RPMI7951 (cell line): ENCODE measurements at places on chromosomes 5 and 9. TPM values are rescaled to one million over a fixed set of nuclear protein-coding genes. Genes with fewer than 3 reads are reported as not detected.

DNA sequence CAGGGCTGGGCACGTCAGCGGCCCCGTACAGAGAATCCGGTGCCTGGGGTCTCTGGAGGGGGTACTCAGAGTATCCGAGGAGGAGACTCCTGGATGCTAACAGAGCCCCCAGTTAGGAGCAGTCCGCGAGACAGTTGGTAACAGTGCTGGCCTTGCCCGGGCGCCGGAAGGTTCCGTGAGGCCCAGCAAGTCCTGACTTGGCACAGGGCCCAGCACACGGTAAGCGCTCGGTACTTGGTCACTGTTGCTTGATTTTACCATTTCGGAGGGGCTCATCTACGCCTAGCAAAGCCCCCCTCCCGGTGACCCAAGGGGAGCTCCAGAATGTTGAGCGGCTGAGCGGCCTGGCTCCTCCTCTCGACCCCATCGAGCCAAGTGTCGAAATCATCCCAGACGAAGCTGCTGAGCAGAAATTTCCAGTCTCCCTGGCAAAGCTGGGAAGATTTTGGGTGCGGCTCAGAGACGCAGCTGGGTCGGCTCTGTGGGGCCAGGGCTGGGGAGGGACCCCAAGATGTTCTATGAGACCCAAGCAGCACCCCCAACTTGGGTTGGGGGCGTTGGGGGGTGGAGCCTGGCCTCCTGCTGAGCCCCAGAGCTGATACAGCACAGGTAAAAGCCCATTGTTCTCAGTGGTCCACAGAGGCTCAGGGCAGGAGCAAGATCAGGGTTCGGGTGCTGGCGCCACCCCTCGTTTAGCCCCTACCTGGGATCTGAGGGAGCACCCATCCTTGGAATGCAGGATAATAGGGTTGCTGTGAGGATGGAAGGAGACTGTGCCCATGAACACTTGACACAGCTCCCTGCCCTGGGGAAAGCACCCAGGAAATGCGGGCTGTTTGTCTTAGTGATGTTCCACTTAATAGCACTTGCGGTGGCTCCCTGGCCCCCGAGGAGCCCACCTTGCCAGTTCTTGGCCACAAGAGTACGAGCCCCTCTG, 137.2 kb downstream of the C9orf50 start:
- peak; percentile 67 for DNase-seq

DNA sequence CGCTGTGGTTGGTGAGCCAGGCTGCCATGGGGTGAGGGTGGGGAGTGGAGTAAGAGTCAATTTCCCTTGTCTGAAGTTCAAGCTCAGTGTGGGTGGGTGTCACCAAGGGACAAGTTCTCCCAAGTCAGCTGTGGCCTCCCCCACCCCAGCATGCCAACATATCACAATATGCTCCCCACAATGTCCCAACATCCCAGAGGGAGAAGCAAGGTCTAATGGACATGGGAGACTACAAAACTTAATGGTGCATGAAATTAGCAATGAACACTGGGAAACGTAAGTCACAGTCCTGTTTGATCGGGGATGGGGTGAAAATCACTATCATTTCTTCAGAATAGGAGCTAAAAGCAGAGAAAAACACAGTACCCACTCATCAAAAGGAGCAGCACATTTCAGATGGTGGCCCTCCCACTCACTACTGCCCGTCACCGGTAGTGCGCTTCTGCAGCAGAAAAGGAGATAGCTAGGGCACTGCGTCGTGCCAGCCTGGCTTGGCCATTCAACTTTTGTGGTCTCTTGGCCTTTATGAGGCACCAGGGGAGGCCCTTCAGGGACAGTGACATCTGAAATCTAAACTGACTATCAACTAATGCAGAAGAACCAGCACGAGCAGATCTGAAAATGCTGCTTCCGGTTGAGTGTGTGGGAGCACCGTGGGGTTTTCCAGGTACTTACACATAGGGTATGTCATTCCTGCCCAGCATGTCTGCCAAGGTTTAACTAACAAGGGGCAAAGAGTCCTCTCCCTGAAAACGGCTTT, 20.5 kb upstream of the NDFIP1 start:
- no peak for DNase-seq

GRCh38 chr9:132943651-132944293, 644 bp downstream of the TSC1 start:
- no peak for DNase-seq

DNA sequence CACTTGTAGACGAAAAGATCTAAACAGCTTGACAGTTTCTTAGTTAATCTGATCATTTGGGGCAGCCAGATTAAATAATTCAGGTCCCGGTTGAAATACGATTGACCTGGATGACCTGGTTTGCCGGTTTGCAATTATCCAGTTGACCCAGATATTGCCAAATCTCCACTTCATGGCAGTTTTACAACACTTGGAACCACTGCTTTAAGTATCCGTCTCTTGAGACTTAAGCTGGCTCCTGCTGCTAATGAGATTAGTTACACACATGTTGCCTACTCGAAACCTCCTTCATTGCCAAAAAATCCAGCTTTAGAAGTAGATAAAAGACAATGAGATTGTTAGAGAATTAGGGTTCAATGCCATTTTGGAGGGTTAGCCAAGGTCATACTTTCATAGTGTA, 136.2 kb upstream of the HAPLN1 start:
- DNase-seq: no peak

- DNase-seq: peak; percentile 66
These were observed 91.8 kb upstream of the DMRT1 start for GRCh38 chr9:749716-750115.

DNA sequence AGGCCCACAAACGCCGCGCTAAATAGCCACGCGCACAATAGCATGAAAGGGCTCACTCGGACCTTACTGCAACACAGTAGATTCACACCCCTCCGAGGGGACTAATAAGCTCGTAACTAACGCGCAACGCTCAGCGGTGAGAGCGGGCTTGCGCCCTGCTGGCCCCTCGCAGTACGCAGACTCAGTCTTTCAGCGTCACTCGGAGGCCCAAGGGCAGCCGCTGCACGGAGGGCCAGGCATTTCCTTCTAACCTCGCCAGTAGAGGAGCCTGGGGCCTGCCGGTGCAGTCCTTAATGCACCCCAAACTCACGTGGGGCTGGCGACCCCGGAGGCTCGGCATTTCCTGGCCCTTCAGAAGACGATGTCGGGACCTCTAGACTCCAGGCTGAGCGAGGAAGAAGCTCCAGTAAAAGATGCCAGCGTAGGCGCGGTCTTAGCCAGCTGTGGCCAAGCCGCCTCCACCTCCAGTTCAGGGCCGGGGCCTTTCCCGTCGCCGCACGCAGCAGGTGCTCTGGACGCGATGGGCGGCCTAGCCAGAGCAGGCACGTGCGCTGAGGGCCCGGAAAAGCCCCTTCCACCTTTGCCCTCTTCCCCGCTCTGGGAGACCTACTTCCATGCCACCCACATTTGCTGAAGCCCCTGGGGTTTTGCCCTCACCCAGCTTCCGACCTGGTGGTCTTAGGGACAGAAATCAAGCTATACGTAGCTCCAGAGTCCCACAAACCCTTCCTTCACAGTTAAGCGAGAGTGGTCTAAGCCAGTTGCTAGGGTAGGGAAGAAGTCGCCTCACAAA, 38.3 kb upstream of the TIFAB start:
- no peak for DNase-seq

DNA sequence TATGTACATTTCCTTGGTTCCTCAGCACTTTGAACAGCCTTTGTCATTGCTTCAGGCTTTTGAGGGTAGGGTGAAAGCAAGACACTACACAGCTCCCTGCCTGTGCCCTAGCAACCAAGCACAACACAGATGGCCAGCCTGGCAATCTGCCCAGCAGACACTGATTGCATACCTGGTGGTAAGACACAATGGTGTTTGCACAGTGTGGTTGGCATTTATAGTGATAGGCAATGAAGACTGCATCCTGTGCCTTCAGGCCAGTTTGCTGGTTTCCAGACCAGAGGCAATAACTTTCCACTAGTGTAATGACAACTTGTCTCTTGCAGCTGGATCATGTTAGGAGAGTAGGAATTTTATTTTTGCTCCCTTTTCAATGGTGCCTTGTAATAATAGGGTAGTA, 144.5 kb upstream of the TNC start:
- DNase-seq: peak; percentile 100

- peak; percentile 40 for DNase-seq
These were observed 24.9 kb downstream of the MELK start for GRCh38 chr9:36597412-36598178.

GRCh38 chr5:167513381-167513780, 778.1 kb upstream of the WWC1 start:
- no peak for DNase-seq

DNA sequence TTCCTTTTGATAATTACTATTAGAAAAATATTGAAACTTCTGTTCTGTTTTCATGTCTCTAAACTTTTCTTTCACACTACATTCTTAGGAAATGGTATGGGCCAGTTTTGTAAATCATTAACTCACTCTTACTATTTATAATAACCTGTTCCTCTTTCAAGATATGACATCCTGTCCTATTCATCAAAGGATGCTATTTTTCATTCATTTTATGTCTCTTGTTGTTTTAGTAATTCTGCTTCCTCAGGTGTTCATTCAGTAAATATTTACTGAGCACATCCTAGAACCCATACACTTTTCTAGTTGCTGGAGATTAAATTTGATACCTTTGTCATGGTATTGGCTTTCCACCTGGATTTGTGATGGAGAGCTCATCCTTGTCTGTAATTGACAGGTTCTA, 58.0 kb downstream of the GDA start:
- DNase-seq: no peak

- peak; percentile 1 for DNase-seq
These were observed 29.5 kb downstream of the CCNH start for GRCh38 chr5:87383216-87383615.

GRCh38 chr5:89293810-89294209, 410.8 kb upstream of the MEF2C start:
- peak; percentile 16 for DNase-seq

- DNase-seq: peak; percentile 24
These were observed 31.8 kb upstream of the FOXB2 start for GRCh38 chr9:76987594-76988200.

GRCh38 chr5:126096442-126097006, 326.7 kb upstream of the GRAMD2B start:
- DNase-seq: no peak

DNA sequence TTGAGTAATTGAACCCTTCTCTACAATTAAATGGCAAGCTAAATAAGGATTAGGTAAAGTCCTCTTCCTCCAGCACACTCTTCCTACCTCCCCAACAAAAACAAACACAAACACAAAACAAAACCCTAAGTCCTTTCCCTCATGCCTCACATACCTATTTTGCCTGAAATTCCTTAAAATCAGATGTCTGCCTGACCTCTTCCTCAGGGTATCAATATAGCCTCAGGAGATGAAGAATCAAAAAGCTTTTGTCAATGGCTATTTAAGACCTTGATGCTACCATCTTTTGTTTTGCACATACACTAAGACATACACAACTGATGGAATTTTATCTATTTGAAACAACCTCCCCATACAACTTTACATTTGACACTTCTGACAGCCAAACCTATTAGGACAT, 75.1 kb downstream of the TUSC1 start:
- DNase-seq: no peak

- no peak for DNase-seq
These were observed 50.1 kb upstream of the ZNF608 start for GRCh38 chr5:124796495-124796894.

- DNase-seq: no peak
These were observed 65.5 kb upstream of the SAP30L start for GRCh38 chr5:154380263-154380662.

- DNase-seq: peak; percentile 83
These were observed 552.0 kb upstream of the KLF4 start for GRCh38 chr9:108041551-108041950.

DNA sequence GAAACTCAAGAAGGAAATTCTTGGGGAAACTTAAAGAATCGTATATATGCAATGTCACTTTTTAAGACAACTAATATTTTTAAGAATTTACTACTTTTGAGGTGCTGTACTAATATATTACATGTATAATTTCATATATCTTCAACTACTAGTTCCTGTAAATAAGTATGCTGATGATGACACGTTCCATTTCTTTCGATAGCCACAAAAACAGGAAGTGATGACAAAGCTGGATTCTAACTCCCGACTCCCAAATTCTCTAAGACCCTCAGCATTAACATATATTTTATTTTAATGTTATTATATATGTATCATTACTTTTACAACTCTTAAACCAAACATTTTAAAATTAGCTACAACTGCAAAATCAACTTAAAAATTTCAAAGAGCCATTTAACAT, 74.8 kb downstream of the STK32A start:
- DNase-seq: no peak

- DNase-seq: peak; percentile 92
These were observed 20.3 kb downstream of the WHRN start for GRCh38 chr9:114484854-114485443.

DNA sequence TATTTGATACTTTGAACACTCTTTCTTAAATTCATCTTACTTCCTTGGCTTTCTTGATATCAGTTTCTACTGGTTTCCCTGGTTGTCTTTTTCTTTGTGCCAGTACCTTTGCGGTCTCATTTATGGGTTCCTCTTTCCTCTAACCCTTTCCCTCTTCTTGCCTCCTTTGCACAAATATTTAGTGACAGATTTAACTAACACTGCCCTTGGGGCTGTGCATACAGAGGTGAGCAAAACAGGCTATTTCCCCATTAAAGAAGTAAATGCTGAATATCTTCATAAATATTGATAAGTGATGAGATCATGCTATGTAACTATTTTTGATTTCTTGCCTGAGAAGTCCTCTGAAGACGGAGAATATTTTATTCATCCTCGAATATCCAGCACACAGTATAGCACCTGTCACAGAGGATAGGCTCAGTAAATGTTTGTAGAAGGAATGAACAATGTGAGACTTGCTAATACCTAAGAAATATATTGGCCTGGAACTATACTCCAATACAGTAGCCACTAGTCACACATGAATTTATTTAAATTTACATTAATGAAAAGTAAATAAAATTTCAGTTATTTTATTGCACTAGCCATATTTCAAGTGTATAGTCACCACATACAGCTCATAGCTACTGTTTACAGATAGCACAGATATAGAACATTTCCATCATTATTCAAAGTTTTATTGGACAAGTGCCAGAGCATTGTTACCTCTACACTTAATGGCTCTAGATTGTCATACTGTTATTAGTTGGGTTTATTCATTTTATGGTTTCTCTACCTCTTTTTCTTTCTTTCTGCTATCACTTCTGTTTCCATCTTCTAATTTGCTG, 90.4 kb downstream of the RIC1 start:
- DNase-seq: no peak

- no peak for DNase-seq
These were observed 290.6 kb upstream of the IRX4 start for GRCh38 chr5:2173151-2173834.

- no peak for DNase-seq
These were observed 76.4 kb downstream of the TTLL11 start for GRCh38 chr9:122016744-122017143.

SH3RF2 gene
- 6.8 and 7.9 TPM in 2 replicates for total RNA-seq

SLC25A2 gene
- 0.48 TPM in 1 of 2 replicates, not detected in the other for total RNA-seq

CARTPT gene
- total RNA-seq: not detected in 2 replicates

BTNL8 gene
- total RNA-seq: 0.12 and 0.29 TPM in 2 replicates

CORO2A gene
- total RNA-seq: 1.3 TPM in 2 replicates

SPAAR gene
- not detected in 2 replicates for total RNA-seq

FAM200C gene
- 7.4 and 8.3 TPM in 2 replicates for total RNA-seq

CHSY3 gene
- 0.48 and 0.49 TPM in 2 replicates for total RNA-seq

GPR150 gene
- total RNA-seq: 0.10 TPM in 1 of 2 replicates, not detected in the other
